ENCODE measurements at places on chromosomes 12 and 14.

DNA sequence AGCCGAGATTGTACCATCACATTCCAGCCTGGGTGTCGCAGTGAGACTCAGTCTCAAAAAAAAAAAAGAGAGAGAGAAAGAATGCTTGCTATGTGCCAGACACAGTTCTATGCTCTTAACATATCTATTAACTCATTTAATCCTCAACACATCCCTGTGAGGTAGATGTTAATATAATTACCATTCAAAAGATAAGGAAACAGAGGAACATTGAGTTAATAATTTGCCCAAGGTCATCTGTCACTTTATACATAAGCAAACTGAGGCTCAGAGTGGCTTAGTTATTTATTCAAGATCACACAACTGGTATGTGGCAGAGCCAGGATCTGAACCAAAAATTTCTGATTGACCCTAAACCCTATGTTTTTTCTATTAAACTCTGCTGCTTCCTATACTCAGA, 116.1 kb upstream of the BCAT1 start:
- no peak for DNase-seq

DNA sequence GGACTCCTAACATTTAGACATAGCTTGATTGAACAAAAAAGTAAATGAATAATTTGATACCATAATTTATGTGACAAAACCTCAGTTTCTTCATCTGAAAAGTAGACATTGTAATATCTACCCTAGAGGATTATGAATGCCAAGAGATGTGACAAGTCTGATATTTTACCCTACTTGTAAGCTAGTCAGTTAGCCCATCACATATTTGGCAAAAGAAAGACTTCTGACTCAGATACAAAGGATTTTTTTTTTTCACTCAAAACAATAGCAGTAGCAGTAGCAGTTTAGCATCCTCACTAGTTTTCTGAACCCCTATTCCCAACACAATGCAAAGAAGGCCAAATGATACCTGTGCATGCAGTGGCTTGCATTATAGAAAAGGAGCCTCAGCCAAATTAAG, 377.3 kb upstream of the E2F7 start:
- peak; percentile 2 for DNase-seq

DNA sequence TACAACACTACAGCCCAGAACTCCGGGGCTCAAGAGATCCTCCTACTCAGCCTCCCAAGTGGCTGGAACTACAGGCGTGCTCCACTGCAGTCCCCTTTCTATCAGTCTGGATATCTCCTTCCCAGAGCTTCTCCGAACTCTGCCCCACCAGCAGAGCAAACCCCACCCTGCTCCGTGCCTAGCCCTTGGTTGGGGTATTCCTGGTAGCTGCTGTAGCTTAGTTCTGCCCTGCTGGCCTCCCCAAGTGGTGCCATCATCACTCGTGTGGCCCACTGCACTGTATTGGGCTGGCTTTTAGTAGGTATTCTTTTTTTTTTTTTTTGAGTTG, 9.5 kb downstream of the HSP90AA1 start:
- no peak for DNase-seq

DNA sequence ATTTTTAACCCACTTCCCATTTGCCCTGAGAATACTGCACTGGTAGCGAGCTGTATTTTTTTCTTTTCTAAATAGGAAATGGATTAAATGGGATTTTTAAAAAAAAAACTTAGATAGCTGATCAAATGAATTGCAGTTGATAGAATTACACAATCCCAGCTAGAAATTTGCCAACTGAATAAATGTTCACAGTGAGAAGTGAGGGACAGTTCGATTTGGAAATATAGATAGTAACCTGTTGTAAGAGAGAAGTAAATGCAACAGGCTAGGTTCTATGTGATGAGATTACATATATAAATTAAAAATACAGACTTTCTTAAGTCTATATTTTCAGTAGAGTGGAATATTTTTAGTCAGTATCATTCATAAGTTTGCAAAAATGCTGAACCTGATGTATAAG, 48.1 kb upstream of the SMCO2 start:
- DNase-seq = no peak

- DNase-seq = peak; percentile 69
Observed at GRCh38 chr14:75442642-75443041, 14.8 kb downstream of the JDP2 start.

- DNase-seq = peak; percentile 92
Observed at GRCh38 chr12:110224379-110225304, 56.4 kb upstream of the ATP2A2 start.

- no peak for DNase-seq
Observed at GRCh38 chr12:111406474-111407376, 1.0 kb downstream of the SH2B3 start.

DNA sequence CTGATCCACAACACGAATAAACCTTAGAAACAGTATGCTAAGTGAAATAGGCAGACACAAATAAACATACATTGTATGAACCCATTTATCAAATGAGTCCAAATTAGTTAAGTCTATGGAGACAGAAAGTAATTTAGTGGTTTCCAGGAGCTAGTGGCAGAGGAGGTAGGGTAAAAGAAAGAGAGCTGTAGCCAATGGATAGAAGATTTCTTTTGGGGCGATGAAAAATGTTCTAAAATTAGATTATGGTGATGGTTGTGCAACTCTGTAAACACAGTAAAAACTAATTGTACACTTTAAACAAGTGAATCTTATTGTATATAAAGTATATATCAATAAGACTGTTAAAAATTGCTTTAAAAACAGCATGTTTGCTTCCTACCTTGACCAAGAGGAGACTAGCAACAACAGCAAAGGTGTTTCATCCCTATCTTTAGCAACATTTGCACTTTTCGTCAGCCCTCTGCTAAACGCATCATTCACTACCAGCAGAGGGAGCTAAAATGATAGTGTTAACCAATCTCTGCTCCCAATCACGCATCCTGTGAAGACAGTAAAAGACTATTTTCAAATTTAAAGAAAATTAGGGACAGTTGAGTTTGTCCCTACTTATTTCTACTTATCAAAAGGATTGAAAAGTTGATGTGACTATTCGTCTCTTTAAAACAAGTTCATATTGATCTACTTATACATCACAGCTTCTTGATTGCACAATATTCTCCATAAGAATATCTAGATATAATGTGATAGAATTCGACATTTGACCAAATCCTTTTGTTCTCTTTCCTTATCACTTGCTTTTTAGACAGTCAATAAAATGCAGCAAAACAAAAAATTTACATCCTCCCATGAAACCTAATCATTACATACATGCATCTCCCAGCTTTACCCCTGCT, 24.0 kb upstream of the LGR5 start:
- DNase-seq = peak; percentile 65

- peak; percentile 31 for DNase-seq
Observed at GRCh38 chr14:68796418-68797101, 3.7 kb upstream of the ZFP36L1 start.

GRCh38 chr14:75060420-75060819, 3.4 kb downstream of the ACYP1 start:
- no peak for DNase-seq

DNA sequence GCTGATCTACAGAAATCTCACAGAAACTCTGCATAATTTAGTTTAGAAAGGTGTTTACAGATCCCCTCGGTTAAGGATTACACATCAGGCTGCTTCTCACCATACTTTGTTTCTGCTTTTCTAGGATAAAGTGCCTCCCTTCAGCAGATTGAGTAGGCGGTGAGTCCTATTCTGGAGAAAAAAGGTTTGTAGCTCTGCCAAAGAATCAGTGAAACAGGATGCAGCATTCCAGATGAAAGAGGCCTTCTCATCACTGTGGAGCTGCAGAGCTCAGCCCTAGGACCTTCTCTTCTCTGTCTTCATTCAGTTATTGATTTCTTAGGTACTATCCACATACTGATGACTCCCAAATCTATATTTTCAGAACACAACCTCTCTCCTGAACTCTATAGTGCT, 155.5 kb upstream of the KRR1 start:
- peak; percentile 67 for DNase-seq

GRCh38 chr14:28138341-28138740, 628.2 kb upstream of the FOXG1 start:
- no peak for DNase-seq

Measured in cardiac fibroblast (primary cell).